ENCODE measurements at places on chromosomes 3 and 15.

DNA sequence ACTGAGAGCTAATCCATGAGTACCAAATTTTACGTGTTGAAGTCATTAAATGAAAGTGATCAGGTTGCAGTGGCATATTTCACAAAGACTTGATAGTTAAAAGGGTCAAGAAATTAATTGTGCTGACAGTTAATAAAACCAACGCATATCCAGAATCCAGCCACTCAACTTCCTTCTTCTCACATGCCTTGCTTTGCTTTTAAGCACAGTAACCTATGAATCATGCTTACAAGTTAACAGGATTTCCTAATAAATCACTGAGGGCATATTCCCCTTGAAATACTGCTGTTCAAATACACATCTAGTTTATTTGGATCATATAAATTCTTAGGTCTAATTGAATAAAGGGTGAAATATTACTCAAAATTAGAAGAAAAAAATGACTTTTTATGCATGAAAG is 801.5 kb upstream of the EPHA6 start:
- peak; percentile 33 for DNase-seq

DNA sequence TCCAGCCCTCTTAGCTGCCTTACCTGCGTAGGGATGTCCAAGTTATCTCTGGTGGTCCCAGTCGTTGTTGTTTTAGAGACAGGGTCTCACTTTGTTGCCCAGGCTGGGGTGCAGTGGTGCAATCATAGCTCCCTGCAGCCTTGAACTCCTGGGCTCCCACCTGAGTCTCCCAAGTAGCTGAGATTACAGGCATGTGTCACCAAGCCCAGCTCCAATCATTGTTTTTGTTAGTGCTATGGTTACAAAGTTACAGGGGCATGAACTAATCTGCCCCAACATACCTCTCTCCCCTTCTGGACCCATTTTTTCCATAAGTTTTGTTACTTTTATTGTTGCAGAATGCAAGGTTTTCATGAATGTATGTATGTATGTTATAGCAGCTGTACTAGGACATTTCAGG is 54.7 kb downstream of the CTDSPL2 start:
- DNase-seq: no peak

GRCh38 chr15:58014470-58014869 is 51.0 kb downstream of the ALDH1A2 start:
- no peak for DNase-seq

GRCh38 chr3:16790432-16791400 is 94.0 kb upstream of the PLCL2 start:
- DNase-seq: no peak

GRCh38 chr3:133734305-133734704 is 11.9 kb upstream of the TF start:
- DNase-seq: no peak

- DNase-seq: no peak
Observed at GRCh38 chr15:42080919-42081830, 13.2 kb downstream of the PLA2G4D start.

- no peak for DNase-seq
Observed at GRCh38 chr3:112013784-112014143, 15.0 kb downstream of the TAGLN3 start.

DNA sequence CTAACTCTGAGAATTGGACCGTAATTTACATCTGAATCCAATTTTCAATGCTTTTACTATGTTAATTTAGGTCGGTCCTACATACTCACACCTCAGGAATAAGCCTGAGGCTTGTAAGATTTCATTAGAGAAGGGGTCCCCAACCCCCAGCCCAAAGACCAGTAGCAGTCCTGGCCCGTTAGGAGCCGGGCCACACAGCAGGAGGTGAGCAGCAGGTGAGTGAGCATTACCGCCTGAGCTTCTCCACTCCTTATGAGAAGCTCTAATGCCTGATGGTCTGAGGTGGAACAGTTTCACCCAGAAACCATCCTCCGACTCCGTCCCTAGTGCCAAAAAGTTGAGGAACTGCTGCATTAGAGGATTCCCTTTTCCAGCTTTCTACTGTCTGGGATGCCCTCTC is 757.3 kb downstream of the SI start:
- DNase-seq: no peak

- DNase-seq: no peak
Observed at GRCh38 chr3:196082619-196082971, 705 bp upstream of the TFRC start.

GRCh38 chr3:159789742-159790635 is 198.6 kb upstream of the IL12A start:
- no peak for DNase-seq

DNA sequence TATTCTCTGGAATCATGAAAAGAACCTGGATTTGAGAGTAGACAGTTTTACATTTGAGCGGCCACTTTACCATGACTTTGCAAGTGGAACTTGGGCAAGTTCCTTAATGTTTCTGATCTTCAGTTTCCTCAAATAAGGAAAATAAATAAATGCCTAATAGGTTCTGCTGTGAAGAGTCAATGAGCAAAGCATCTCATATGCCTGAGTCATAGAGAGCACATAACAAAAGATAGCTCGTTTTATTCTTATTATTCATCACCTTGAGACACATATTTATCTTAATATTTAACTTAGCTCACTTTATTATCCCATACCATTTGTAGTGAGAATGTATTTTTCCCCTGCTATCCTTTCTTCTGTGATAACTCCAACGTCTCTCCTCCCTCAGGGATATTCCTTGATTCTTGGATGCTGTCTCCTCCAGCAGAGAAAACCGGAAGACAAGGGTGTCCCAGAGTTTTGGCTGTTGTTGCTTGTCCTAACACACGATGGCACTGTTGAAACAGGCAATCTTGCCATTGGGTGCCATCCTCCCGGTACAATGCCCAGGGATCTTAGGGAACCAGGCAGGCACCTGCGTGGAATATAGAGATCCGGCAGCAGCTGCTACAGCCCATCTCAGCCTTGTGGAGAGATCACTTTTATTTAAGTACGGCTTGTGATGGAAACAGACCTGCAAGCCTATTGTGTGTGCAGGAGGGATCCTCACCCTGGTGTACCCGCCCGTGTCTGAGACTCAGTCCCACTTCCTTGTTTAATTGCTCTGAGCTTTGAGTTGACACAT is 33.3 kb upstream of the VPS33B start:
- DNase-seq: peak; percentile 59

DNA sequence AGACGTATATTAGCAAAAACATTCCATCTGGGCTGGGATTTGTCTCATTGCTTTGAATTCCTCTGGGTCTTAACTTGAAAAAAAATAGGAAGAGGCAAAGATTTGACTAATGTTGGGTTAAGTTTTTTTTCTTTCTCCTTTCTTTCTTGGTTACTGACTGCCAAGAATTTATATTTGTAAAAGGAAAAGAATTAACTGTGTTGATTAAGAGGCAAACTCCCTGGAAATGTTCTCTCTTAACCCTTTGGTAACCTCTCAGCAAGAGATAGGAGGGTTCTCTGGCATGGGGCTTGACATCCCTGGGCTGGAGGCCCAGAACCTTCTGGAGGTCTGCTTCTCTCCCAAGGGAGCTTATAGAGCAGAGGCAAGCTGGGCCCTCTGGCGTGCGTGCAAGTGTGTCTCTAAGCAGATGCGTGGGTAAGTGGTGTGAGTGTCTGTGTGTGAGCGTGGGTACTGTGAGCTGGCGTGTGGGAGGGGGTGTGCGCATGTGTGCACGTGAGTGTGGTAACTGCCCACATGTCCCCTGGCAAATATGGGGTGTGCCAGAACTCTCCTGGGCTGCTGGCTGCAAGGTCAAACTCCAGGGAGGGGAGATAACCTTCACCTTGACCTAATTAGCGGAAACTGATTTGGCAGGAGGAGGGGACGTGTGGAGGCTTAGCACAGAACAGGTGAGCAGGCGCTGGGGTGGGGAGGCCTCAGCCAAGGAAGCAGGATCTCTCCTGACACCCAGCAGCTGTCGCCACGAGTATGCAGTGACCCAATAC is 49.4 kb upstream of the MAGEF1 start:
- no peak for DNase-seq

DNA sequence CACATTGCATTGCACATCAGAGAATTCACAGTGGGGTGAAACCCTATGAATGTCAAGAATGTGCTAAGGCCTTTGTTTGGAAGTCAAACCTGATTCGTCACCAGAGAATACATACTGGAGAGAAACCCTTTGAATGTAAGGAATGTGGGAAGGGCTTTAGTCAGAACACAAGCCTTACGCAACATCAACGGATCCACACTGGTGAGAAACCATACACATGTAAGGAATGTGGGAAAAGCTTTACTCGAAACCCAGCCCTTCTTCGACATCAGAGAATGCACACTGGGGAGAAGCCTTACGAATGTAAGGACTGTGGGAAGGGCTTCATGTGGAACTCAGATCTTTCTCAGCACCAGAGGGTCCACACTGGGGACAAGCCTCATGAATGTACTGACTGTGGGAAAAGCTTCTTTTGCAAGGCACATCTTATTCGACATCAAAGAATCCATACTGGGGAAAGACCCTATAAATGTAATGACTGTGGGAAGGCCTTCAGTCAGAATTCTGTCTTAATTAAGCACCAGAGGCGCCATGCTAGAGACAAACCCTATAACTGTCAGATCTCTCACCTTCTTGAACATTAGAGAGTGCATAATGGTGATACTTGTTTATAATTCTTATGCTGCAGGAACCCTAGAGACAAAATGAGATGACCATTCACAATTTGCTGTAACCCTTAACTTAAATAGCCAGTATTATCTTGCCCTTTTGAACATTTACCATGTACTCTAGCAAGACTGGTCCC is 9.0 kb downstream of the ZNF662 start:
- DNase-seq: no peak

GRCh38 chr3:118772547-118773011 is 262.1 kb downstream of the IGSF11 start:
- DNase-seq: no peak

GRCh38 chr15:27783678-27784077 is 315.4 kb downstream of the OCA2 start:
- DNase-seq: no peak

DNA sequence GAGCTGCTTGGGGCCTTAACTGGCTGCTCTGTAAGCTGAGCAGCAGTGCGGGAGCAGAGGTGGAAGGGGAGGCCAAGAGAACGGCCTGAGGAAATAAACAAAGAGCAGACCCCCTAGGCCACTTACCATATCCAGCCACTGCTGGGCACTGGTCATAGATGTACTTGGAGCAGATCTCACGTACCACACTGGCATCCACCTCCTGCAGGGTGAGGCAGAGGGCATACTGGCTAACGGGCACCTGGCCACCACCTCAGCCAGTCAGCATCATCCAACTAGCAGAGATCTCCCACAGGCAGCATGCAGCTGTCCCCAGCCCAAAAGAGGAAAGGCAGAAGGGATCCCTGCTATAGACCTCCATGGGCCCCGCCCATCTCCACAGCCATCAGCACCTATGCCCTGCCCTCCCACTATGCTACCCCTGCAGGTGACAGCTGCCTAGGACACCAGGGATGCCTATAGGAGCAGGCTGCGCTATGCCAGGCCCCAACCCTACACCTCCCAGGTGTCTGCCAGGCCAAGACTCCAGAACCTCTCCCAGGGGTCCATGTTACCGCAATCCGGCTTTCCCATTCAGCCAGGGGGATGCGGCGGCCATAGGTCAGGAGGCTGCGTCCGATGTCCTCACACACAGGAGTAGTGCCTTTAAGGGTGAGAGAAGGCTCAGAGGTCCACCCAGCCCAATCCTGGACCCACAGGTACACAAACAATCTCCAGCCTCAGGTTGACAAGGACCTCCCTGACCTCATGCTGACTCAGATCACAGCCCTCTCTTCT is 4.6 kb upstream of the COL7A1 start:
- DNase-seq: no peak

DNA sequence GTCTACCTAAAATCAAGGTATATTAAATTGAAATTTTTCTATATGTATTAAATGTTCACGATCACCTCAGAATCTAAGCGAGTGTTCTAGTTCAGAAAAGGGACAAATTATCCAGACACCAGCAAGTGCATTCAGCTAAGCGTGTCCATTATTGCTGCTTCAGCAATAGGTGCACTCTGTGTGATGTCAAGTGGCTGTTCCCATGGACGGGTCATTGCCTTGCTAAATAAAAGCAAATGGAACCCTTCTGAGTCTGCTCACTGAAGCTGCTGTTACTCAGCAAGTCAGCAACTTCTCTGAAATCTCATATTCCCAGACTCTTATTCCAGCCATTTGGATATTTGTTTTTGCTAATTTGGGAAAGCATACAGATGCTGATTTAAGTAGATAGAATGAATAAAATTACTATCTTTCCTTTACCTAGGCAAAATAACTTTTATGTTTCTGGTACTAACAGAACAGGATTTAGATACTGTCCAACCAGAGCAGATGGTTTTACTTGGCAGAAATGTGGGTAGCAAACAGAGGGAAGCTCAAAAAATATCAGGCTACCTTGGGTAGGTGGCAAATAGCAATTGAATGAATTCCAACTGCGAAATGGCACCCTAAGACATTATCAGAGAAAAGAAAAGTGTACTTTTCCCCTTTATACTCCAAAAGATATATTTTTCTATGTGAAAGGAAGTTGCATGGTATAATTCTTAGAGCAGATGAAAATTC is 407.0 kb downstream of the GAP43 start:
- DNase-seq: no peak

DNA sequence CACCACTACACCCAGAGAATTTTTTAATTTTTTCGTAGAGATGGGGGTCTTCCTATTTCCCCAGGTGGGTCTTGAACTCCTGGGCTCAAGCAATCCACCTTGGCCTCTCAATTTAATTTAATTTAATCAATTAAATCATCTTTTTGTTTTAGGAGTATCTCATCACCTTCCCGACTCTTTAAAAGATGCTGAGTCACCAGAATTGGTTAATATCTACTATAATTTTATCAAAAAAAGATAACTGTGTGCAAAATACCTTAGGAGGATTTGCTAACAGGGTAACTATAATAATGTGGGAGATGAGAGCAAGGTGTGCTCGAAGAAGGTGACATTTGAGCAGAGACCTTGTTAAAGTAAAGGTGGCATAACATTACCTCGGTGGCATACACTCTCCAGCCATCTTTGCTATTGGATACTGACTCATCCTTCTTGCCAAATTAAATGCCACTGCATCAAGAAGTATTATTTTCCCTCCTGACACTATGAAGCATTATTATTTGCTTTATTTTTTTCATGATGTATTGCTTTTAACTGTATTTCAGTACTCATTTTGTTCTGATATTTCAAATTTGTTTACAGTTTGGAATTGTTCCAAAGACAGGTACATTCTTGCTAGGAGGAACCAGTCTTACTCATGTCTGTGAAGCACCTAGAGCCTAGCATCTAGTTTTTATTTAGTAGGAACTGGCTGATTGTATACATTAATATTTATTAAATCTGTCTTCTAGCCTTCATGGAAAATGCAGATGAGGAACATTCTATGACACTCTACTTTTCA is 200.7 kb downstream of the MBNL1 start:
- DNase-seq: no peak
